ENCODE measurements at places on chromosomes 1 and 21.

DNA sequence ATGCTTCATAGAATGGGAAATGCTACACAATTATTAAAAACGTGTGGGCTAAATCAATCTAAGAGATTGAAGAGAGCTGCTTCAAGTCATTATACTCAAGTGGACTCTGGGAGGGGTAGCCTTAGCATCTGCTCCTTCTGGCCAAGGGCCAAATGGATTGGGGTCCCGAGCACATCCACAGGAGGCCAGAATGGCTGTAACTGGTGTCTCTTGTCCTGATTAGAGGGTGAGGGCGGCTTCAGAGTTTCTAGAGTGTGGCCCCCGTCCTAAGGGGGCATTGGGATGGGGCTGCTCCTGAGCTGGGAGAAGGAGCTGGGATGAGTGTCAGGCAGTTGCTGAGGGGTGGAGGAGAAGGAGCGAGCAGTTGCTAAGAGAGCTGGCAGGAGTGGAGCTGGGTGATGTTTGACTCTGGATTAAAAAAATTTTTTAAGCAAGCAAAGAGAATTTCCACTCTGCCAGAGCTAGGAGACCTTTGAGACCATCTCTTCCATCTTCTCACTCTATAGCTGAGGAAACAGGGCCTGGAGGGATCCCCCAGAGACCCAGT is 71.3 kb upstream of the TLR5 start:
- DNase-seq, result no peak

GRCh38 chr1:242569867-242570266 is 45.4 kb upstream of the PLD5 start:
- DNase-seq, result no peak

DNA sequence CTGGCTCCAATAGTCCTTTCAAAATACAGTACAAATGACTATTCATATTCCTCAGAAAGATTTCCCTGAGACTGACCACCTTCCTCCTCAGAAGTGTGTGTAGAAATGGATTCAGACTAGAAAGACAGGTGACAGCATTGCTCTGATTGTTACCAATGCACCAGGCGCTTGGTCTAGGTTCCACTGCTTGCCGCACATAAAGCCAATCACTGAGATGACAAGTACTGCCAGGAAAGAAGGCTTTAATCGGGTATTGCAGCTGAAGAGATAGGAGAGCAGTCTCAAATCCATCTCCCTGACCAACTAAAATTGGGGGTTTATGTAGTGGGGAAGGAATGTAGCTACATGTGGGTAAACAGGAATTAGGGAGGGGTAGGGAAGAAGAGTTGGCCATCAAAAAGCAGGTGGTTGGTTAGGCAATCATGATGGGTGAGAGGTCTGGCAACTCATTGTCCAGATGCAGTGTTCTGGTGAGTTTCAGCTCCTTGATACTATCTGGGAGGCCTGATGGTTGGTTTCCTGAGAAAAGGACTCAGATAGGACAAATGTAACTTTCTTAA is 98.0 kb downstream of the KCNH1 start:
- DNase-seq, result no peak

DNA sequence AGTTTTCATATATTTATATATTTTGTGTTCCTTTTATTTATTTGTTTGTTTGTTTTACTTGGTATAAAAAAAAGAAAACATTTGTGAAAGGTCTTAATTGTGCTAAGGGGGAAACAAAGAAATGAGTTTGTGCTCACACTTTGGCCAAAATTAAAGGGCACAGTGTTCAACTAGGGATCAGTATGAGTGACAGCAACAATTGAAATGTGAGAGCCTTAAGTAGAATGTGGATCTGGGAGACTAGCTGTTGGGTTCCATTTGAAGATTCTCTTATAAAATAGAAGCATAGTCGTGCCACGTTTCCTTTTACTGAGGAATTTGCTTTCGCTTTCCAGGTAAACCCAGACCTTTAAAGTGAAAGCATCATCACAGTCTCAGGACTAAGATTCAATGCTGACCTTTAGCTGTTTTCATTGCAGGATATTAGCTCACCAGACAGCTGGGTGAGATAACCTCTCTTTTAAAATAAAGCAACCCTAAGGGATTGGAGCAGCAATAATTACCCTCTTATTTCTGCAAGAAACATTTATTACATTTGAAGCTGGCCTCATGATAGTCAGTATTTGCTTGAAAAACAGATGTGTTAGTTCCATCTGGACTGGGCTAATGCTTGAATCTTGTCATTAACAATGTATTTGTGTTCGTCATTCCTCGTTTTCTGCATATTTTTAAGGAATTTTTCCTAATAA is 37.1 kb upstream of the CD55 start:
- DNase-seq, result no peak

GRCh38 chr1:225813214-225813964 is 3.5 kb downstream of the EPHX1 start:
- DNase-seq, result peak; percentile 76

GRCh38 chr1:167837326-167837725 is 76.6 kb downstream of the ADCY10 start:
- DNase-seq, result no peak

GRCh38 chr1:113674591-113674990 is 84.7 kb downstream of the PHTF1 start:
- DNase-seq, result no peak

GRCh38 chr1:230308039-230308438 is 118.1 kb downstream of the PGBD5 start:
- DNase-seq, result peak; percentile 82

- peak; percentile 71 for DNase-seq
Measured at GRCh38 chr1:32180186-32181060, 948 bp downstream of the TXLNA start.

GRCh38 chr1:214367841-214368240 is 86.9 kb downstream of the SMYD2 start:
- DNase-seq, result no peak

DNA sequence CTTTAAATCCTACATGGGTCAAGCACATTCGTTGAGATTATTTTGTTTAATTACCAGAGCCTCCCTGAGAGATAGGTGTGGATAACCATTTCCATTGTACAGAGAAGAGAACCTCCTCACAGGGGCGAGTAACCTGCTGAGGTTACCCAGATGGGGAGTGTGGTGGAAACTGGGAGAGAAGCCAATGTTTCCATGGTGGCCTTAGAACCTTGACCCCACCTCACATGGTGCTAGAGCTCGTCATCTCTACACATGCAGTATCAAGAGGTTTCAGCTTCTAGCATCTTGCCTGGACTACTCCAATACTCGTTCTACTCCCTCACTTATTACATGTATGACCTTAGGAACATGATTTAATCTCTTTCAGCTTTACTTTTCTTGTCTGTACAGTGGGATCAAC is 4.8 kb downstream of the REG4 start:
- DNase-seq, result no peak
